HCEC 1CT (cell line): ENCODE measurements at places on chromosomes 11 and 22.

DNA sequence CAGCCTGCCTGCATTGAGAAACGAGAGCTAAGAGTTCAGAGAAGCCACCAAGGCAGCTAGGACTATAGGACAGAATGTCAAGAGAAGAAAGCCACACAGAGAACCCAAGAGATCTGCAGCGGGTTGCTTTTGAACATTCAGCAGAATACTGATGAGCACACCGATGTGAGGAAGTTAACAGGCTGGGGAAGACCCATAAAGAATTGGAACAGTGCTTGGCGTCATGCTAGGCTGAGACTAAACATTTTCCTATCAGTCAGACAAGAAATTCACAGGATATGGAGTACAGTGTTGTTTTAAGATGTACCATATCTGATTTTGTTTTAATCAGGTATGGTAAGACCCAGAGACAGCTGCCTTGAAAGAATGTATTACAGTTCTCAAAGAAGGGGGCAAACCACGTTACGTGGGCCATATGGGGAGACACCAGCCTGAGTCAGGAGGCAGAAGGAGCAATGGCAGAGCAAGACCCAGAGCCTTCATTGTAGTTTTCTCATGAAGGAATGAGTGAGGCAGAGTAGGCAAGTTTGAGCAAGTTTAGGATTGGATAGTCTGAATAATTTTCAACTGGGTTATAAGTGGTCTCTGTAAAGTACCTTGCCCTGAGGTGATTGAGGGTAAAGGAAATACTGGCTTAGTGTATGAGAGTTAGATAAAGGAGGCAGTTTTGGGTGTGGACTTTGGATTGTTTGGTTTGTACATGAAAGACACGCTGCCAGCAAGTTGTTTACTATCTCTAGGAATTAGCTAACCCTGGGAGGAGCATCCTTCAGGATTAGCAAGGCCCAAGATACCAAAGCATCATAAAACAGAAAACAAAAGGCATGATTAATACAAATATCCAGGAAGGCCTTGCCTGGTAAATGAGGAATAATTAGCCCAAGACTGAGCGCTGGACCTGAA lies 14.3 kb downstream of the LRRC75B start:
- peak; percentile 18 for DNase-seq

DNA sequence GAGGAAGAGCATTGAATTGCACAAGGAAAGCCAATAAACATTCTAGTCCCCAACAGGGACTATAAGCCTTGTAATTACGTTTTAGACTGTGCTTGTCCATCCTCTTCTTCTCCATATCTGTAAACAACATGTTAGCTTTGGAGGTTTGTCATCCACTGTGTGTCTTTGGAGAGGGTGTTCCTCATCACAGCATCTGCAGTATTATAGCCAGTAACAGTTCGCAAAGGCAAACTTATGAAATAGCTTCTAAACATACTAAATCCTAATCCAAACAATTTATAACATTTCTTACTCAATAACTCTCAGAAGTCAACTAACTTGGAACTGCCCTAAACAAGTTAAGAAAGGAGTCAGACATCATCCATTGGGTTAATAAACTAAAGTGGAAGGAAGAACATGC lies 10.3 kb upstream of the BDNF start:
- DNase-seq: peak; percentile 69

DNA sequence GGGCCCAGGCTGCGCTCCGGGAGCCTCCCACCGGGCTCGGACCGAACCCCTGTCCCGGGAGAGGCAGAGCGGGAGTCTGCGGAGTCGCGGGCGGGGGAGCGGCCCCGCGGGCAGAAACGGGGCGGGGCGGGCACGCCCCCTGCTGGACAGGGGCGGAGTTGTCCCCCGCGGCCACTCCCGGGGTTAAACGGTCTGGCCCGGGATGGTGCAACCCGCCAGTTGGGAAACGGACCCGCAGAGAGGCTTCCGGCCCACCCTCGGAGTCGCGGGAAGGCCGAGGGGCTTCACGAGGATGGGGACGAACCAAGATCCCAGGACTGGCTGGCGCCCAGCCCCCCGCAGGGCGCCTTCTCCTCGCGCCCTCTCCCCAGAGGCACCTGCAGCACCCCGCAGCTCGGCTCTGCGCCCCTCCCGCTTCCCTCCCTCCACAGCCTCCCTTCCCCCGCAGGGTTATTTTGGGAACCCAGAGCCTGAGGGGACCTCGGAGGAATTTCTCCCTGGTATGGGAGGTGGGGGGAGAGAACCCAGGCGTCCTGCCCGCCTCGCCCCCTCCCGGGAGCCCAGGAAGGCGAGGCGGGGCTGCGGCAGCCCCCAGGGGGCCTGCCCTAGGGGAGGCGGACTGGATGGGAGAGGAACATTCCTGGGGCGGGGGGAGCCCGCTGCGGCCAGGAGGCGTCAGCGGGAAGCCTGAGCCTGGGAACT lies 902 bp downstream of the RASGRP2 start:
- DNase-seq: peak; percentile 11

DNA sequence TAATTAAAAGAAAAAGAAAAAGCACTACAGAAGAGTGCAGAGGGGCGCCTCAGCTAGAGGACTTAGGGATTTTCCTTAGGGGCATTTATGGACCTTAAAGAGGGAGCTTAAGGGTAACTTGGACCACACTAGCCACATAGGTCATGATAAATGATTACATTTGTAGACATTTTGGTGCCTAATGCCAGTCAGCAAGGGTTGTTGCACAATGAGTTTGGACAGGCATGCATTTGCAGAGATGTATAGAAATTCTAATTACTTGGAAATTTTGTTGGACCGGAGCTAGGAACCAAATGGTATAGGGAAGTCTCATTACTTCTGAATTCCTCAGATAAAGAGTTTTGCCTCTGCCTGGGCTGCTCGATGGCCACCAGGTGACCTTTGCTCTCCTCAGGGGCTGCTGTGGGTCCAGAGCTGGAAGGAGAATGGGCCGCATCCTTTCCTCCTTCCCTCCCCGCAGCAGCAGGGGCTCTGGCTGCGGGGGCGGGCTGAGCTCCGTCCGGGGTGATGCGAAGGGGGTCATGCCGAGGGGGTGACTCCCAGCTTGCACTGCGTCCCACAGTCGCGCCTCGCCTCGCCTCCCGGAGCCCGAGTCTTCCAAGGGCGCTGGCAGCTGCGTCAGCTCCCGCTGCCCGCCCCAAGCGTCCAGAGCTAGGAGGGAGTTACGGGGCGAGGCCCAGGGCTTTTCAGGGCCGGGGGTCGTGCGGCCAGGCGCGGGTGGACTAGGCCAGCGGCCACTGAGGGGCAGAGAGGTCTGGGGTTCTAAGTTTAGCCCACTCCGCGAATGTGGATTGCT lies 20.3 kb upstream of the MALAT1 start:
- DNase-seq: peak; percentile 74

- DNase-seq: no peak
These were observed 237.9 kb downstream of the LUZP2 start for GRCh38 chr11:24734742-24735237.

- DNase-seq: no peak
These were observed 54.2 kb upstream of the NNMT start for GRCh38 chr11:114242032-114242431.

- DNase-seq: peak; percentile 23
These were observed 16.9 kb downstream of the MYRF start for GRCh38 chr11:61769169-61769920.
